Naive thymus-derived CD4-positive, alpha-beta T cell (primary cell): ENCODE measurements at places on chromosomes 5 and 9. TPM values are rescaled to one million over a fixed set of nuclear protein-coding genes. Genes with fewer than 3 reads are reported as not detected.

- no peak overlapping the region for H3K4me3 ChIP-seq
- no peak for DNase-seq
- no peaks in the 10 kb centered on the region for H3K27me3 ChIP-seq
- H3K36me3 ChIP-seq, result no peaks in the 10 kb centered on the region
Observed at GRCh38 chr5:8094304-8094703, 225.4 kb downstream of the MTRR start.

DNA sequence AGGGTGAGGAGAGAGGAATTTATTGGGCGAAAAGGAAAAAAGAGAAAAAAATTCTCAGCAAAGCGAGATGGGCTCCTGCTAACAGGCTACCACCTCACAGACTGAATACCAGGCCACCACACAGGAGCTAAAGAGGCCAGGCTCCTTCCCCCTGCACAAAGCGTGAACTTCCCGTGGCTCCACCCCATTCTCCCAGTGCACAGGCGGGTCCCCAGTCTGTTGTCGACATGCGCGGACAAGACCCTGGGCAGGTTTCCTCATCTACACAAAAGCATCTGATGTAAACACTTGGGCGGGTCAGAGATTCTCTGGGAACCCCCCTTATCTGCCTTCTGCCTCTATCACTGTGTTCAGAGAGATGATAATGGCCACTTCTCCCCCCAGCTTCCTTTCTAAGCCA lies 34.2 kb downstream of the IL31RA start:
- DNase-seq, result no peak
- H3K27me3 ChIP-seq, result no peaks in the 10 kb centered on the region
- H3K4me3 ChIP-seq, result no peak overlapping the region
- H3K4me1 ChIP-seq, result no peaks in the 10 kb centered on the region
- no peak overlapping the region for H3K27ac ChIP-seq

- no peak overlapping the region for H3K27ac ChIP-seq
- H3K4me1 ChIP-seq, result no peaks in the 10 kb centered on the region
- no peak for DNase-seq
- no peaks in the 10 kb centered on the region for H3K36me3 ChIP-seq
- H3K4me3 ChIP-seq, result no peak overlapping the region
Observed at GRCh38 chr5:122126756-122127321, 2.5 kb upstream of the ZNF474 start.

DNA sequence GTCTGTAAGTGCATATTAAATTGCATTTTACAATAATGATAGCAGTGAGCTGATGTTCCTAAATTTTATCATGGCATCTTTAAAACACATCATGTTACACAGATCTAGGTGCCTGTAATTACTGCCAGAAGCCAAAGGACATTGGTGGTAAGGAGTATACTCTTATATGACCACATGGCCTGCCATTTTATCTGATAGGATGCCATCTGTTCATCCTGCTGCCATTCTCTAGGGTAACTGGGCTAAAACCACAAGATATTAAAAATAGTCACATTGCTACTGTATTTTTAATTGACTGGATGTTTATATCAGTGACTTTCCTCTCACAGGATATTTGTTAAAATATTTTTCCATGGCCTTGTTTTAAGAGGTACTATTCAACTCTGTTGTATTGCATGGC lies 53.1 kb downstream of the HCN1 start:
- H3K4me1 ChIP-seq, result no peaks in the 10 kb centered on the region
- H3K27me3 ChIP-seq, result no peaks in the 10 kb centered on the region
- no peak overlapping the region for H3K27ac ChIP-seq

DNA sequence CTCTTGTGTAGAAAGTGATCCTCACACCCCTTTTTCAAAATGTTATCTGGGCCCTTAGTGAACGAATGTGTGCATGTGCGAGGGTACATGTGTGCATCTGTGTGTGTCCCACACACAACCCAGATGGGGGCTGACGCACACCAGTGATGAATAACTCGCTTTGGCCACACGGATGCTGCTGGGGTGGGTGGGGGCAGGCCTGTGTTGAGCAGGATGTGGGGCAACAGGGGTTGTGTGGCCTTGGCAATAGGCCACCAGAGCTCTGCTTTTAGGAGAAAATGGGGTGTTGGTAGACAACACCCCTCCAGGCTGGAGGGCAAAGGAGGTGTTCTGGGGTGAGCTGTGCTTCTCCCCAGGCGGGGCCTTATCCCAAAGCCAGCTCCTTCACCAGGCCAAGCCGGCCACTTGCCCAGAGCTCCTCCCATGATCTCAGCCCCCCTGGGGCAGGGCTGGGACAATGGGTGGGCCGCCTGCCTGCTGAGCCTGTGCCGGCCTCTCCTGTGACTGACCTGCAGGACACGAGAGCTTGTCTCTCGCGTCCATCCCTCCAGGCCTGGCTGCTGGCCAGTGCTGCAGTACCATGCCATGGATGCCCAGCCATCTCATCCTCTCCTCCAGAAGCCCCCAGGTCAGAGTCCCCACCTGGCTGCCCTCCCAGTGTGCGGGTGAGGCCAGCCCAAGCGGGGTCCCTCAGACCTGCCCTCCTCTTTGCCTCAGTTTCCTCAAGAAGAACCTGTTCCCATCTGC lies 1.7 kb downstream of the DBN1 start:
- H3K36me3 ChIP-seq, result no peaks in the 10 kb centered on the region
- no peaks in the 10 kb centered on the region for H3K27me3 ChIP-seq
- H3K4me3 ChIP-seq, result no peak overlapping the region
- peaks cover 9% of the 10 kb centered on the region for H3K4me1 ChIP-seq
- H3K27ac ChIP-seq, result no peak overlapping the region
- no peak for DNase-seq

DNA sequence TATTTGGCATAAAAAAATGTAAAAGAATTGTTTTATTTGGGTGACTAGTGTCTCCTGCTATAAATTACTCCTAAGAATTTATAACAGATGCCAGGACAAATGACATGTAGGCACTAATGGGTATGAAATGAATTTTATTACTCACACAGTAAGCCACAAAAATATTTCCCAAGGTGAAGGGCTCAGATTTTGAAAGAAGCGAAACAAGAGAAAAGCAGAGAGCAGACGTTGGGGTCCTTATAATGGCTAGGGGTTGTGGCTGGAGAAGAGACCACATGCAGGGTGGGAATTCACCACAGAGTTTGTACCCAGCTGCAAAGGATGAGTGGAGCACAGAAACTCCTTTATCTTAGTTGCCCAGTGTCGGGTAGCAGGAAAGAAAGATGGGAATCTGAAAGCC lies 45.0 kb upstream of the PRR16 start:
- no peaks in the 10 kb centered on the region for H3K27me3 ChIP-seq
- DNase-seq, result no peak
- no peak overlapping the region for H3K27ac ChIP-seq
- no peaks in the 10 kb centered on the region for H3K4me1 ChIP-seq

DNA sequence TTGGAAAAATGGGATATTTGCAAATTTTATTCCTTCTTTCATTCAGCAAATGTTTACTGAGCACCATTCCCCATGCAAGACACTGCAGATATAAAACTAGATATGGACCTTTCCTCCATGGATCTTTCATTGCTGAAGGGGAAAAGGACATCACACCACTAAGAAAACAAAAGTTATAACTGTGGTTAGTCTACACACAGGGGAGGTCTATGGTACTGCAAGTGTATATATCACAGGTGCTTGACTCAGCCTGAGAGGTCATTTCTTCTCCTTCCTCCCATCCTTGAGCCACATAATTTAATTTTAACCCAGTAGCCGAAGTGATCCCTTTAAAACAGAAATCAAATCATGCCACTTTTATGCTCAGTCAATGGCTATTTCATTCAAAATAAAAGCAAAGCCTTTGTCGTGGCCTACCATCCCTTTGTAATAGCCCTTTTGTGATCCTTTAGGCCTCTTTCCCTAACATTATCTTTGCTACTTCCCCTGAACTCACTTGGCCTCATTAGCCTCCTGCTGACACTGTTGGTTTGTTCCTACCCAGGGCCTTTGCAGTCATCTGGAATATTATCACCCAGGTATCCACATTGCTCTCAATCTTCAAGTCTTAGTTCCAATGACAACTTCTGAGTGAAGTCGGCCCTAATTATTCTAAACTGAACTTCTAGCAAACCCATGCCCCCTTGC lies 213.2 kb downstream of the GABRB2 start:
- DNase-seq, result no peak
- H3K4me3 ChIP-seq, result no peak overlapping the region
- no peaks in the 10 kb centered on the region for H3K4me1 ChIP-seq
- H3K36me3 ChIP-seq, result no peaks in the 10 kb centered on the region
- no peak overlapping the region for H3K27ac ChIP-seq

- H3K27ac ChIP-seq, result no peak overlapping the region
- H3K36me3 ChIP-seq, result no peaks in the 10 kb centered on the region
- no peaks in the 10 kb centered on the region for H3K4me1 ChIP-seq
- DNase-seq, result no peak
Observed at GRCh38 chr5:97694091-97694490, 511.0 kb upstream of the RIOK2 start.

DNA sequence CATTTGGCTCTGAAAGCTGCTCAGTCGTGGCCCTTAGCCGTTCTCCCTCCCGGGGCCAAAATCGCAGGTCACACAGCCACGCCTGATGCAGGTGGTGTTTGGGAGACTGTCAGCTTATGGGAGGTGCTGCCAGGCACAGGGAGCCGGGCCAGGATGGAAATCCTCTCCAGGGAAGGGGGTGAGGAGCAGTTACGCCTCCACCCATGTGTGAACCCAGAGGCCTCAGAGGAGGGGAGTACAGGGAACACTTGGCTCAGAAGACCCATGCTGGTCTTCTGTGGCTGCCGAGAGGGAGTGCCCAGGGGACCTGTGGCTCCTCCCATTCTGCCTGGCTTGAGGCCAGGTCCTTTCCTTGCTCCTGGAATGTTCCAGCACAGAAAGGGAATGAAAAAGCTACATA lies 3.6 kb upstream of the OLFM1 start:
- H3K4me3 ChIP-seq, result no peak overlapping the region
- H3K27me3 ChIP-seq, result no peaks in the 10 kb centered on the region
- H3K4me1 ChIP-seq, result no peaks in the 10 kb centered on the region
- no peak for DNase-seq

- no peak overlapping the region for H3K27ac ChIP-seq
- no peaks in the 10 kb centered on the region for H3K27me3 ChIP-seq
- H3K4me1 ChIP-seq, result no peaks in the 10 kb centered on the region
- no peak overlapping the region for H3K4me3 ChIP-seq
- DNase-seq, result no peak
- peaks cover 26% of the 10 kb centered on the region for H3K36me3 ChIP-seq
Observed at GRCh38 chr5:150034662-150035061, 34.1 kb downstream of the HMGXB3 start.

GRCh38 chr5:95727764-95728191 lies 3.4 kb upstream of the RHOBTB3 start:
- peaks cover 4% of the 10 kb centered on the region for H3K27me3 ChIP-seq
- no peaks in the 10 kb centered on the region for H3K4me1 ChIP-seq
- H3K36me3 ChIP-seq, result no peaks in the 10 kb centered on the region

DNA sequence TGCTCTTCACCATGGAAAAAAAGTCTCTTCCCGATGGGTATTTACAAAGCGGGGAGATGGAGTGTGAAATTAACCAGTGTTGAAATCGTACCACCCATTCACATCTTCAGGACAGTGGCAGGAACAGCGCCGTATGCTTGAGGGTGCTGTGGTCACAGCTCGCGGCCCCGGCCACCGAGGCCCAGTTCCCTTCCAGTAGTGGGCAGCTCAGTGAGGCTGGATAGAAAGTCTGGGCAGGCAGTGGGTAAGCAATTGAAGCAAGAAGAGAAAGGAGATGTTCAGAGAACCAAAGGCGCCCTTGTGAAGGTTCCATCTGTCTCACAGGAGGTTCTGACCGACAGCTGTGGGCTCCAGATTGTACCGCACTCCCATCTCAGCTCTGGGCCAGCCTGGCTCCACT lies 59.1 kb downstream of the SECISBP2 start:
- no peaks in the 10 kb centered on the region for H3K27me3 ChIP-seq
- no peak for DNase-seq
- no peak overlapping the region for H3K27ac ChIP-seq
- peaks cover 12% of the 10 kb centered on the region for H3K4me1 ChIP-seq
- peaks cover 27% of the 10 kb centered on the region for H3K36me3 ChIP-seq

DNA sequence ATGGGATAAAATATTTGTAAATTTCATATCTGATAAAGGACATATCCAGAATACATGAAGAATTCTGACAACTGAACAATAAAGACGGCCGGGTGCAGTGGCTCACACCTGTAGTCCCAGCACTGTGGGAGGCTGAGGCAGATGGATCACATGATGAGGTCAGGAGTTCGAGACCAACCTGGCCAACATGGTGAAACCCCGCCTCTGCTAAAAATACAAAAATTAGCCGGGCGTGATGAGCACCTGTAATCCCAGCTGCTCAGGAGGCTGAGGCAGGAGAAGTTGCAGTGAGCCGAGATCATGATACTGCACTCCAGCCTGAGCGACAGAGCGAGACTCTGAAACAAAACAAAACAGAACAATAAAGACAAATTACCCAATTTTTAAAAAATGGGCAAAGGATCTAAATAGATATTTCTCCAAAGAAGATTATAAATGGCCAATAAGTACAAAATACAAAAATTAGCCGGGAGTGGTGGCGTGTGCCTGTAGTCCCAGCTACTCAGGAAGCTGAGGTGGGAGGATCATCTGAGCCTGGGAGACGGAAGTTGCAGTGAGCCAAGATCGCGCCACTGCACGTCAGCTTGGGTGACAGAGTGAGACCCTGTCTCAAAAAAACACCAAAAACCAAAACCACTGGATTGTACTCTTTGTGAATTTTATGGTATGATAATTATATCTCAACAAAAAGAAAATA lies 9.6 kb upstream of the NSD1 start:
- no peak overlapping the region for H3K27ac ChIP-seq
- no peaks in the 10 kb centered on the region for H3K36me3 ChIP-seq
- no peak for DNase-seq
- no peak overlapping the region for H3K4me3 ChIP-seq
- peaks cover 10% of the 10 kb centered on the region for H3K4me1 ChIP-seq

- no peak for DNase-seq
- no peak overlapping the region for H3K27ac ChIP-seq
- H3K27me3 ChIP-seq, result no peaks in the 10 kb centered on the region
- no peaks in the 10 kb centered on the region for H3K4me1 ChIP-seq
- no peaks in the 10 kb centered on the region for H3K36me3 ChIP-seq
Observed at GRCh38 chr9:71955300-71955915, 44.0 kb downstream of the C9orf85 start.

- no peak for DNase-seq
- no peaks in the 10 kb centered on the region for H3K27me3 ChIP-seq
- H3K36me3 ChIP-seq, result no peaks in the 10 kb centered on the region
- H3K27ac ChIP-seq, result no peak overlapping the region
- H3K4me1 ChIP-seq, result no peaks in the 10 kb centered on the region
Observed at GRCh38 chr5:5285906-5286305, 136.6 kb upstream of the ICE1 start.

DNA sequence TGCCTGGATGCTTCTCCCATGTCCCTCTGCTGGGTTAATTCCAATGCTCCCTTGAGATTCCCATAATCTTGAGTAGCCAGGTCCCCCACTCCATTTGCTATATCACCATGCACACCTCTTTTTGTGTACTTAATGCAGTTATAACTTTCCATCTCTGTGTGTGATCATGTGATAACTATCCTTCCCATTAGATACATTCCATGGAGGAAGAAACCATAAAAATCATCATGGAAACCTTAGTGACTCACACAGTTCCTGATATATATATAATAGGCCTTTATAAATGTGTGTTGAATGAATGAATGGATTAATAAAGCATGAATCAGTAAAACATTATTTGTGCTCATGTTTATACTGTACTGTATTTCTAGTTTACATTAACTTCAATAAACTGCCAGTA lies 104.6 kb downstream of the PCSK5 start:
- no peaks in the 10 kb centered on the region for H3K27me3 ChIP-seq
- H3K36me3 ChIP-seq, result peaks cover 2% of the 10 kb centered on the region
- H3K4me1 ChIP-seq, result peaks cover 9% of the 10 kb centered on the region
- no peak for DNase-seq
- H3K4me3 ChIP-seq, result no peak overlapping the region
- H3K27ac ChIP-seq, result no peak overlapping the region

Gene SNCAIP
- not detected for total RNA-seq

Gene OBP2B
- total RNA-seq, result not detected in 2 replicates

Gene RASGEF1C
- not detected in 2 replicates for total RNA-seq

Gene MUSK
- total RNA-seq, result not detected in 2 replicates

Gene PCDHA7
- total RNA-seq, result not detected

Gene REEP2
- 1.2 TPM in 2 replicates for total RNA-seq

Gene KIF4B
- not detected for total RNA-seq
